ENCODE measurements at places on chromosomes 1 and 21. TPM values are rescaled to one million over a fixed set of nuclear protein-coding genes. Genes with fewer than 3 reads are reported as not detected.

Gene DIO1
- not detected for total RNA-seq

Gene FMOD
- total RNA-seq = 0.19 TPM

Gene FLVCR1
- 6.9 TPM for total RNA-seq

Gene NEK2
- 7.2 TPM for total RNA-seq

Gene PCAT6
- not detected for total RNA-seq

Gene HLX
- 8.5 TPM for total RNA-seq

Gene PCP4
- not detected for total RNA-seq

Gene ACOT11
- 3.6 TPM for total RNA-seq

Gene DNASE2B
- total RNA-seq = not detected

Gene ALX3
- not detected for total RNA-seq

Gene TRAPPC3
- 99.6 TPM for total RNA-seq

Gene NEGR1
- total RNA-seq = 4.9 TPM

Gene C1orf167
- not detected for total RNA-seq

Gene TMEM269
- not detected for total RNA-seq
